ENCODE measurements at places on chromosomes 5 and 9.

GRCh38 chr5:172872997-172873491, 39.0 kb downstream of the ERGIC1 start:
- no peak for DNase-seq

- no peak for DNase-seq
Observed at GRCh38 chr5:54580997-54581811, 63.6 kb downstream of the SNX18 start.

GRCh38 chr9:14723301-14723700, 768 bp upstream of the CER1 start:
- no peak for DNase-seq

DNA sequence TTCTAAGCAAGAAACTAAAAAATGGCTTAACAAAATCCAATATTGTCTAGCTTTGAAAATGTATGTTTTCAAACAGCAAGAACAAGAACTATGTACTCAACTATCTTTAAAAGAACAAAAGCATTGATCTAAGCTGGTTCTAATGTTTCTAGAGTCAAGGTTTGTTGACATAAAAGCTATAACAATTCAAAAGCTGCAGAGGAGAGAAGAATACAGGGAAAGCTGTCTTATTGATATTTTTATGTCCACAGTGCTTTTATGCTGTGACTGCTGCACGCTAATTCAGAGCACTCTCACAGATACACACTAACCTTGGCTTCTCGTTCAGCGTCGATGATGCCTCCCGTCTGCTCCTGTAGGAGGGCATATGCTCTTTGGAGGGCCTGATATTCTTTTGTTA, 129.5 kb upstream of the DPYSL3 start:
- no peak for DNase-seq

DNA sequence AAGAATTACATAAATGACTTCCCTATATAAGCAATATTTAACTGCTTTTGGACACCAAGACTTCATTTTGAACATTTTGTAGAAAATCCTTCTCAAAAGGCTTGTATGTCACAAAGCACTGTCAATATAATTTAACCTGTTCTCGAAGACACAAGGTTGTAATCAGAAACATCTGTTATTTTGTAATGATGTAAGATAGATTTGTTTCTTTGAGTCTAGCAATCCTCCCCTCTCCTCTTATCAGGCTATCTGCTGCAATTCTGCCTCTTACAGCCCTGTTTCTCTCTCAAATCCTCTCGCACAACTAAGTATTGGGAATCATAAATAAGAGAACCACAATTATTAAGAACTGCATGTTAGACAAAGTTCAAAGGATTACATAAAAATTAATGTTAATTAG, 18.6 kb upstream of the TARS1 start:
- no peak for DNase-seq

DNA sequence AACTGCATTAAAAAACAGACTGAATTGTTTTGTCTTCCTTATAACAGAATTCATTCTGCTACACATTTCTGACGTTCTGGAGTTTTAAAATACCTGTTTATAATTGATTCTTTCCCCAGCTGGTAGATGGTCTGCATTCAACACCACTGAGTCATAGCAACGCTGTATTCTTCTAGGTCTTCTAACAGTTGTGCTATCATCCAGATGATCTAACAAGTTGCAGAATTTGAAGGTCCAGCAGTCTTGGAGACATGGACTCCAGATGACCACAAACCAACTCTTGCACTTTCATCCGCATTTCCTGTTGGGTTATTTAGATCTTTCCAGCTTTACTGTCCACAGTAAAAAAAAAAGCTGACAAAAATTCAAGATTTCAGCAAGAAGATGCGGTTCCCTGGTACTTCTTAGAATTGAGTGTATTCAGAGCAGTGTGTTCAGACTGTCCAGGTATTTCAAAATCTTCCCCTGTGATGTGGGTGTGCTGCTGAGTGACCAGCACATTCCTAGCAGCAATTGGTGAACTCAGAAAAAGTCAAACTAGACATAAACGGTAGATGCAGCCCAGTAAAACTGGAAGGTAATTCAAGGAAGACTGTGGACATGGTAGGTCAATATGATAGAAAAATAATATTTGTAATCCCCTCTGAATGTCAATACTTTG, 50.2 kb downstream of the CSNK1A1 start:
- no peak for DNase-seq

DNA sequence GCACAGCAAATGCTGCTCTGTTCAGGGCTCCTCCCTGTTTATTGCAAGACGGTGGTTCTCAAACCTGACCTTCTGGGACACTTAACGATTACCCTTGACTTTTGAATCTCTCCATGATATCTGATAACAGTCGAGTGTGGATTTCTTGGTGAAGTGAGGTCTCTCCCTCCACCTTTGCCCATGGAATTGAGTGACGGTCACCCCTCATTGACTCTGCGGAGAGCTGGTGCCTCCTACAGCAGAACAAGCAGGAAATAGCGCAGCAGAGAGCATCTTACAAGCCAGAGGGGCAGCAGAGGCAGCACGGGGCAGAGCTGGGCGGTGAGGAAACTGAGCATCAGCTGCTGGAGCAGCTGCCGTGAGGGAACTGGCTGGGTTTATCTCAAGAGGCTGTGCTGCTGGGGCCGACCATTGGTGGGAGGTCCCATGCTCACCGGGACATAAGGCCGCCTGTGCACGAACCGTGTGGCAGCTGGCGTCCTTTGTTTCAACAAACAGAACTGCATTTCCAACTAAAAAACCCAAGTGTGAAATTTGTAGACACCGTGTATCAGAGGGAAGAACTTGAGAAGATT, 189.8 kb downstream of the MTRR start:
- DNase-seq = no peak

GRCh38 chr9:136694163-136694871, 7.1 kb upstream of the AGPAT2 start:
- DNase-seq = no peak

DNA sequence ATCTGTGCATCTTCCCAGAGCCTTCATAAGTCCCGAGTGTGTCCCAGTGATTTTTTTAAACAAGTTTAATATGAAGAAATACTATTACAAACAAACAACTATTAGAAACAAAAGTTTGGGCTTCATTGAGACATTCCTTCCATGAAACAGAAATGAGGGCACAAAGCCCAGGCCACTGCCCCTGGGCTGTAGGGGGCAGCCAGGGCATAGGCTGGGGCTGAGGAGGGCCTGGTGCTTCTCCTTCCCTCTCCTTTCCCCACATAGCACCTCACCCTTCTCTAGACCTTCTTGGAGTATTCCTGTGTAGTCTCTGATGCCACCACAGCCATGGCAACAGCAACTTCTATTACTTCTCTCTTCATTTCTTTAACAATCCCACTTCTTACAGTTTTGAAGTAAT, 348.2 kb downstream of the IRX2 start:
- DNase-seq = no peak

GRCh38 chr5:152990217-152990616, 500.3 kb upstream of the GRIA1 start:
- no peak for DNase-seq

DNA sequence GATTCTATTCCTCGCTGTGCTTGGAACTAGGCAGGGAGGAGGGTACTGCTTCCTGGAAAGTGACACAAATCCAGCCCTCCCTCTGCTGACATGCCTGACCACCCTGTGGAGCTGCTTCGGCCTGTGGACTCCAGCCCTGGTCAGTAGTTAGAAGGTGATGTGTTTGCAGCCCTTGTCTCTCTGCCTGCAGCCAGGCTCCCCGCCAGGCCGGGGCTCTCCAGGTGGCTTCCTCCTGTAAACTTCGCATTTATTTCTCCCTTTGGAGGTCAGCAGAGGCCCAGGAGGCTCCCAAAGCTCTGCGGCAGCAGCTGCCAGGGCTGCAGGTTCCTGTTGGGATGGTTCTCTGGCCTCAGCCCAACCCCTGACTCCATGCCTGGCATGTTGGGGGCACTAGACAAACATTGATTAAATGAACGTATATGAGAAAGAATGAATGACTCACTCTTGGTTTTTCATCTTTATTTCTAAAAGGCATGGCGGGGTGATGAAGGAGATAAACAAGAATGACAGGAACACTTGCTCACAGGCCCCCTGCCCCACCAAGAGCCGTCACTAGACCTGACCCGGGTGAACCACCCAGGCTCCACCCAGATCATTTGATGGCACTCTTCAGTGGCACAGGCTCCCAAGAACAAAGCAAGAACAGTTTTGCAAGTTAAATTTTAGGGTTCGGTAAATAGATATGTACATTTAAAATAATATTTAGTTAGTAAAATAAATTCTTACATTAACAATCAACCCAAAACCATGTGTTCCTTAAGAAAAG, 8.4 kb upstream of the IRX2 start:
- DNase-seq = no peak

GRCh38 chr5:120919017-120919416, 454.9 kb downstream of the PRR16 start:
- no peak for DNase-seq

DNA sequence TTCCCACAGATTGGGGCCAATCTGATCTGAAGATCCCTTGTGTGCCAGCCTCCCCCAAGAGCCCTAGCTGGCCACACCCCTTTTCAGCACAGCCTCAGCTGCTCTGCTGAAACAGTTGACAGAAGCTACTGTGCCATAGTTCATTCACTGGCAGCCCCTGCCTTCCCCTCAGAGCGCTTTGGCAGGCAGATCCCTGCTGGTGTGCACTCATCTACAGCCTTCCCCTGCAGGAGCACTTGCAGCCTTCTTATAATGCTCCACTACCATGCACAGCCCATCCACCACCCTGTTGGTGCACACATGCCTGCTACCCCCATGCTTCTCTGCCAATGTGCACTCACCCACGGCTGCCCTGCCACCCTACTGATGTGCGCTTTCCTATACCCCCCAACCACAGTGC, 471.3 kb downstream of the MTRR start:
- no peak for DNase-seq

- no peak for DNase-seq
Observed at GRCh38 chr5:116506488-116506887, 68.1 kb downstream of the SEMA6A start.
